ENCODE measurements at places on chromosomes 7 and 10. TPM values are rescaled to one million over a fixed set of nuclear protein-coding genes. Genes with fewer than 3 reads are reported as not detected.

AKR1D1 gene
- not detected for total RNA-seq

FOXI2 gene
- total RNA-seq: not detected

CRHR2 gene
- not detected for total RNA-seq

POLR1F gene
- 31.7 TPM for total RNA-seq

RASSF4 gene
- 1.4 TPM for total RNA-seq

CLCN1 gene
- not detected for total RNA-seq

CACNB2 gene
- 0.34 TPM for total RNA-seq

PALD1 gene
- 0.44 TPM for total RNA-seq

IGFBP3 gene
- 8.0 TPM for total RNA-seq

CHCHD3 gene
- 21.7 TPM for total RNA-seq

ATOH7 gene
- total RNA-seq: not detected

GIMAP5 gene
- 31.3 TPM for total RNA-seq

GHRHR gene
- total RNA-seq: not detected

PVRIG gene
- 30.1 TPM for total RNA-seq

CALY gene
- 3.9 TPM for total RNA-seq

SFTPA1 gene
- total RNA-seq: not detected

PDZD7 gene
- 1.7 TPM for total RNA-seq

C10orf67 gene
- not detected for total RNA-seq

CUBN gene
- total RNA-seq: 9.2 TPM

GPR85 gene
- not detected for total RNA-seq

GJD4 gene
- not detected for total RNA-seq

NPTX2 gene
- total RNA-seq: not detected

ARL5B gene
- total RNA-seq: 12.4 TPM

MEOX2 gene
- total RNA-seq: not detected

C7orf57 gene
- 0.56 TPM for total RNA-seq

UCN3 gene
- total RNA-seq: not detected

GDF2 gene
- total RNA-seq: not detected

LMOD2 gene
- not detected for total RNA-seq

LEP gene
- not detected for total RNA-seq

EPHA1 gene
- 19.0 TPM for total RNA-seq

CYP26C1 gene
- total RNA-seq: not detected

VIPR2 gene
- total RNA-seq: 0.59 TPM

MLLT10 gene
- total RNA-seq: 64.1 TPM

H2BK1 gene
- total RNA-seq: not detected

TMEM176A gene
- not detected for total RNA-seq

PHYHIPL gene
- total RNA-seq: not detected

EBF3 gene
- total RNA-seq: not detected

HKDC1 gene
- 3.1 TPM for total RNA-seq

TAS2R41 gene
- 0.73 TPM for total RNA-seq

All from CD4-positive, alpha-beta T cell (primary cell).